ENCODE measurements at places on chromosomes 1 and 21.

GRCh38 chr1:38203441-38203840, 156.8 kb upstream of the POU3F1 start:
- DNase-seq = no peak

- DNase-seq = peak; percentile 69
Measured at GRCh38 chr1:32695098-32695904, 7.3 kb downstream of the SYNC start.

- peak; percentile 24 for DNase-seq
Measured at GRCh38 chr21:32336711-32337110, 38.1 kb downstream of the MRAP start.

DNA sequence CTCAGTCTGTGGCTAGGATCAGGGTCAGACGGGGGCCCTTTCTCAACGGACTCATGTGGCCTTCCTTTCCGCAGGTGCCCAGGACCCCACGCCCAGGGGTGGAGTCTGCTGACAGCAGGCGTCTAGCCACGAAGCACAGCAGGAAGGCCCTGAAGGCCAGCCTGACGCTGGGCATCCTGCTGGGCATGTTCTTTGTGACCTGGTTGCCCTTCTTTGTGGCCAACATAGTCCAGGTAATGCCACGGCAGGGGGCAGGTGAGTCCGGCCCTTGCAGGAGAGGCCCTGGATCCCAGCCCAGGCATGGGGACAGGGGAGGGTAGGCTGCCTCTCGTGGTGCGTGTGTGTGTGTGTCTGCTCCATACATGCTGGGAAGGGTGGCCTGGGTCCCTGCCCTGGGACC, 13.8 kb downstream of the HTR6 start:
- no peak for DNase-seq
